ENCODE measurements at places on chromosomes 4 and X.
A peak's percentile ranks its signal among the peaks of the same experiment; 100 is the strongest.

GRCh38 chr4:146315184-146315583 is 100.8 kb downstream of the REELD1 start:
- DNase-seq = no peak

- peak; percentile 66 for DNase-seq
These were observed 2.1 kb upstream of the PCDH7 start for GRCh38 chr4:30718021-30718542.

GRCh38 chrX:69317721-69318120 is 152.5 kb upstream of the PJA1 start:
- no peak for DNase-seq

DNA sequence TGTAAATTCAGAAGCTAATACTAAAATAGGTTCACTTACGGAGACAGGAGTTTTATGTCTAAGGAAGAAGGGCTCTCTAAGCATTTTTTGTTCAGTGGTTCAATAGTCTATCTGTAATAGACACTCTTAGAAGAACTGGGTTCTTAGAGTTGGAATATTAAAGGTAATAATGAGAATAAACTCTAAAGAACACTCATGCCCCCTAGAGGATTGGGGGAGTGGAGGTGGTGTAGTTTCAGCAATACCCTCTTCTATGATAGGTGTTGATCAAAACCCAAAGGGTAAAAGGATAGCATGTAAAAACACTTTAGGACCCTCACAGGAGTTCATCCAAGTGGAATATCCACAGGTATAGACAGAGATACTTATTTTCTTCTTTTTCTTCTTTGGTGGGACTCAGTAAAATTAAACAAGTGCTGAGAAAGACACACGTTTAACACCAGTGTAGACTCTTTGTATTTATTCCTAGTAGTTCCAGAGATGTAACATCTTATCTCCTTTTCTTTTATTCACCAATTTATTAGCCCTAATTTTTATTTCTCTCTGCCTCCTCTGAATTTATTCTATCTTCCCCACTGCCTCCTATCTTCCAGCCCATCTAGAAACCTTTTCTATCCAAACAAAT is 25.7 kb upstream of the MND1 start:
- peak; percentile 73 for DNase-seq

GRCh38 chr4:112214390-112215264 is 17.0 kb upstream of the AP1AR start:
- DNase-seq = peak; percentile 55

DNA sequence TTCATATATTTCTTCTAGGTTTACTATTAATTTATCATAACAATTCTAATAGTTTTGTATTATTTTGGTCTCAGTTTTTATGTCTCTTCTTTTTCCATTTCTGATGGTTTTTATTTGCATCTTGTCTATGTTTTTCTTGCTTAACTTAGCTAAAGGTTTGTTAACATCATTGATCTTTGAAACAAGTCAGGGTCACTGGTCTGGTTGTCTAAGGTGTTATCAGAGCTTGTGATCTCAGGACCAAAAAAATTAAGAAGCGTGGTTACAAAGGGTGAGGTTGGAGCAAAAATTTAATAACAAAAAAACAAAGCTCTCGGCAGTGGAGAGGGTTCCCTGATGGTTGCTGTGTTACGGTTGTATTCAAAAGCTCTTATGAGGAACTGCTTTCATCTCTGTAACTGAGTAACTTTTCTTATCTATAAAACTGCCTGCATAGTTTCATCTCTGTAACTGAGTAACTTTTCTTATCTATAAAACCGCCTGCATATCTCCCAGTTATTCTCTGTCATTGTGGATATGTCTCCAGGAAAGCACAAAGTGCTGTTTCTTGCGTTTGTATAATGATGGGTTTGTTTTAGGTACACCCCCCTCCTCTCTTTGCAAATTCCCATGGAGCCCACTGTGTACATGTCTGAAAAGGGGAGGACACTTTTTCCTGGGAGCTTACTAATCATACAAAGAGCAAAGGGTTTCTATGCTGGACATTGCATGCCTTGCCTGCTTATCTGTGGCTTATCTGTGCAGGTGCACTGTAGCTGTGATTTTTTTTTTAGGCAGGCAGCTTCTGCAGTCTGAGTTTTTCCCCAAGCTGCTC is 62.4 kb upstream of the UGT2B15 start:
- DNase-seq = no peak

DNA sequence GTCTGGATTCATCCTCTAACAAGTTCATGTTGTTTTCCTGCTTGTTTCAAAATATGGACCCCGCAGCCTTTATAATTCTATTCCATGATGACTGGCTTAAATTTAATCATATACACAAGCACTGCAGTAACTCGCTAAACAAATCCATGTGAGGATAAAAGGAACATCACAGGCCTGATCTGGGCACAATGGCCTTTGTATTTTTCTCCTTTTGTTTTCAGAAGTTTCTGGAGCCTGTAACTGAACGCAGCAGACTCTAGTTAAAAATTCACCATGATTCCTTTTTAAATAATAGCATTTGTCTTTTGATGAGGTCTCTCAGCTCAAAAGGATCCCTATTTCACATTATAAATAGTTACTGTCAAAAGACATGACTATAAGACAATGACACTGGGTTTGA is 30.2 kb upstream of the TMEM184C start:
- no peak for DNase-seq

DNA sequence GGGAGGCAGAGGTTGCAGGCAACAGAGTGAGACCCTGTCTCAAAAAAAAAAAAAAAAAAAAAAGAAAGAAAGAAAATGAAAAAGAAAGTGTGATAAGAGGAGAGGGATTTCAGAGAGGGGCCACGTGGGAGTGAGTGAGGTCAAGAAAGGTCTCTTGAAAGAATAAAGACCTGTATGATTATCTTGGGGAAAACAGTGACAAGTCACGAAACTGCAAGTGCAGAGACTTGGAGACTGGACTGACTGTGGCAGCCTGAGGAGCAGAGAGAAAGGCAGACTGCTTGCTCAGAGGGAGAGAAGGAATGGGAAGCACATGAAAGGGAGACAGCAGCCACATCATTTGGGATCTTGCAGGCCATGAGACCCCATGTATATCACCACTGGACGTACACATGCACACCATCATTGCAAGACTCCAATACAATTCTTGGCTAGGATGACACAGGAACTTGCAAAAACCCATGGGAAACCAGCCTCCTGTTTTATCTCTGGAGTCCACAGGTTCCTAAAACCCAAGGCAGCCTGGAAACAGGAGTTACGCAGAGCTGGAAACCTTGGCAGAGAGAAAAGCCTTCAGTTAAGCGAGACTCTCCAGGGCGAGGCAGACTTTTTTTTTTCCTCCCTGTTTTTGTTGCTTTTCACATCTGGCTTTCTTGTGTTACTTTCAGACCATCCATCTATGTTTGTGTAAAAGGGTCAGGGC is 207.0 kb upstream of the TBL1X start:
- no peak for DNase-seq

DNA sequence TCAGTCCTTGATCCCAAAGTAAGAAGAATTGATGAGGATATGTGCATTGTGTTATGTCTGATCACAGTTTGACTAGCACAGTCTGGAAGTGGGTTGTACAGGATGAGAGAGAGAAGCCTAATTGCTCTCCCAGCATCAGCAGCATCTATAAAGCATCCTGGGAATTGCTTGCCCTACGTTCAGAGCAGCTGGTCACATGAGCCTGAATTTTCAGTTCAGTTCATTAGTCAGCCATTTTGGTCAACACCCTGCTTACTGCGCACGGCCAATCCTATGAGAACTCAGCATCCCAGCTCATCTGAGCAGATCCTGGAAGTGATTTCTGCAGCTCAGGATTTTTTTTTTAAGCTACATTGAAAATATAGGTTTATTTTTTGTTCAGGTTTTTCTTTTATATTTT is at the start of gene RUFY3:
Gene RUFY3 (plus strand): TSS at position 218 of the 400 bp plus-strand sequence. CDS start 610 bp downstream, outside the sequence.
- DNase-seq = peak; percentile 97

DNA sequence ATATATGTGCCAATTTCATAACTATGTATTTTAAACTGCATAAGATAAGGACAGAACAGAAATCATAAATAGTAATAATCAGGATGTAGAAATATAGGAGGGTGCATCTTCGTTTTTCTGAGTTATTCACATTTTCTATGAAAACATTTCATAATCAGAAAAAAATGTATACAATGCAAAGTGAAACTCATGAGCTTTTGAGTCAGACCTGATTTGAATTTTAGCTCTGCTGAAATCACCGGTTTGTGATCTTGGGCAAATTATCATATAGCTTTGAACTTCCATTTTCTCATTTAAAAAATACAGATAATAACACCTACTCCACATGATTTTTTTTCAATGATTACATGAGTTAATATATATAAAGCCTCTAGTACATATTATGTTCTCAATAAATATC is 106.9 kb downstream of the KDR start:
- DNase-seq = no peak

DNA sequence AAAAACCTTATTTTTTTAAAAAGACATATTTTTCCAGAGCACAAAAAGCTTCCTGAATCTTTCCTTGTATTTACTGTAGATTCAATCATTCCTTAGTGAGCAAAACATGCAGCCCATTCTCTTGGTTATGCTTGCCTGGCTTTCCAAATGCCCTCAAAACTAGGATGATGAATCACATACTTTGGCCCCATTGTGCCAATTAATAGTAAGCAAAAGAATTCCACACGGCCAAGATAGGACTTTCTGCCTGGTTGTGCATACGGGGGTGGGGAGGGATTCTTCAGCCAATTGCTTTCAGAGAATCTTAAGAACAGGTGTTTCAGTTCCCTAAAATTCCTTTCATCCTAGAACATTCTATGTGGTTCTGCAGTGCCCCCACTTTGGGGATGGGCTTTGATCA is 7.0 kb downstream of the RAI2 start:
- no peak for DNase-seq

- no peak for DNase-seq
These were observed 63.9 kb downstream of the GPR50 start for GRCh38 chrX:151240237-151240636.

DNA sequence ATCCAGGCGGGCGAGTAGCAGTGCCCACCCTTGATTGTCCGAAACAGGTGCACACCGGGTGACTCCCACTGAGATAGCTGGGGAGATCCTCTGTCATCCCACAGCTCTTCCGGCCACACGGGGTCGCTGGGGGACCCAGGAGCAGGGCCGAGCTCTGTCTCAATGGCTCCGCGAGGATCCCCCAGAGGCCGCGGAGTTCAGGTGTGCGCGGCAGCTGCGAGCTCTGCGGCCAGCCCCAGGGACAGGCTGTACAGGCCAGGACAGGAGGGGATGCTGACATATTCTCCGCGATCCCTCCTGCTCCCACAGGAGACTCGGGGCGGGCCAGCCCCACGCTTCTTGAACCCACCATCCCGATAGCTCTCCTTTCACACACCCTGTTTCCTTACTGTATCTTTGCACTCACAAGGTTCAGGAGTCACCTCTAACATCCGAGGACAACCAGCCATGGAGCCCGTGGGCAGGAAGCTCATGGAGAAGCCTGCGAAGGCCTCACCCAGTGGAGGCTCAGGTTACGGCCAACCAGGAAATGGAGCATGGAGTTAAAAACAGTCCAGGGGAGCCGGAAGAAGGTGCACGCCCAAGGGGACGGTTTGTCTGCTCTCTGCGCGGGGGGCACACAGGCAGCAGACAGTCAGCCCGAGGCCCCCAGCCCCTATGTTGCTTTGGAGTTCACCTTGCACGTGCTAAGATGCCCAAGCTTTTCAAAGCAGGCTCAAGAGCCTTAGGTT is 77.9 kb upstream of the AMELX start:
- no peak for DNase-seq

DNA sequence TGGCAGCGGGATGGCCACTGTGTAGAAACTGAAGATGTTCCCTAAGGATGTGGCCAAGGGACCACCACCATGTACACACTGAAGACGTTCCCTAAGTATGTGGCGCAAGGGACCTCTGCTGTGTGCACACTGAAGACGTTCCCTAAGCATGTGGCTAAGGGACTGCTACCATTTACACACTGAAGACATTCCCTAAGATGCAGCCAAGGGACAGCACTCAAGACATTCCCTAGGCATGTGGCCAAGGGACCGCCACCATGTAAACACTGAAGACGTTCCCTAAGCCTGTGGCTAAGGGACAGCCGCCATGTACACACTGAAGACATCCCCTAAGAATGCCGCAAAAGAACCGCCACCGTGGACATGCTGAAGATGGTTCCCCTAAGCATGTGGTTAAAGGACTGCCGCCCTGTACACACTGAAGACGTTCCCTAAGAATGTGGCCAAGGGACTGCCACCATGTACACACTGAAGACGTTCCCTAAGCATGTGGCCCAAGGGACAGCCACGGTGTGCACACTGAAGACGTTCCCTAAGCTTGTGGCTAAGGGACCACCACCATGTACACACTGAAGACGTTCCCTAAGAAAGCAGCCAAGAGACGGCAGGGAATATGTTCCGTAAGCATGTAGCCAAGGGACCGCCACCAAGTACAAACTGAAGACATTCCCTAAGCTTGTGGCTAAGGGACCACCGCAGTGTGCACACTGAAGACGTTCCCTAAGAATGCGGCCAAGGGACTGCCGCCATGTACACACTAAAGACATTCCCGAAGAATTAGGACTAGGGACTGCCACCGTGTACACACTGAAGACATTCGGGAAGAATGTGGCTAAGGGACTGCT is 43.3 kb downstream of the DHRSX start:
- no peak for DNase-seq

DNA sequence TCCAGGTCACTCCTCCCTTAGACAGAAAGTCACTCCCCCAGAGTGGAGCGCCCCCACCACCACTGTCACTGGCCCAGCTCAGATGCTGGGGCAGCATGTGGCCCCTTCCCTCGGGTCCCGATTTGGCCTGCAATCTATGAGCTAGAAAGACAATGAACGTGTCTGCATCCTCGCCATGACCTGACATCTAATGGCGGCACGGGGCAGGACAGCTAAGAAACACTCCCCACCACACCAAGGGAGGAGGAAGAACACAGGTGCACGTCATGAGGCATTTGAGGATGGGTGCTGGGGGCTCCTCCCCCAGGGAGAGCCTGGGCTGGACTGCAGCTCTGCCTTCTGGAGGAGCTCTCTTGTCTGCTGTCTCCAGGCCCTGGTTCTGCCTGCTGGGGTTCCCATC is 8.7 kb downstream of the RNF212 start:
- no peak for DNase-seq

DNA sequence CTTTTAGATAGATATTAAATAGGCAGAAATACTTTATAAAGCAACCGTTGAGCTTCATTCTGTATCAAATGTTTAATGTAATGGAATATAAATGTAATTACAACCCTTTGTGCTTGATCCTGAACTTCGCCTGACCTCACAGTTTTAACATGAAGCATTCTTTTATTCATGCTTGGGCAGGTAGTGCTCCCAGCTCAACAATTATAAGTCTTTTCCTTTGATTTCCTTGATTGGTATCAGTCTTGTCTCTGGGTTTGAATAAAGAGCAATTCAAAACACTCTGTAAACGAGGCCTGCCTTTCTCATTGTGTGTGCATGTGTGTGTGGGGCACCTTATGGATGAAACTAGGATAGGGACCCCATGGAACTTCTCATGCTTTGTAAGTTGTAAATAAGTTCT is 6.8 kb downstream of the METAP1 start:
- DNase-seq = no peak

- no peak for DNase-seq
These were observed 582.3 kb upstream of the DIPK2B start for GRCh38 chrX:45783002-45783401.

GRCh38 chr4:25676221-25676620 is 20.6 kb downstream of the SLC34A2 start:
- no peak for DNase-seq

- no peak for DNase-seq
These were observed 103.4 kb downstream of the EFHC2 start for GRCh38 chrX:44240036-44240435.

All from fibroblast of the aortic adventitia (primary cell).